ENCODE measurements at places on chromosomes 7 and 10.

DNA sequence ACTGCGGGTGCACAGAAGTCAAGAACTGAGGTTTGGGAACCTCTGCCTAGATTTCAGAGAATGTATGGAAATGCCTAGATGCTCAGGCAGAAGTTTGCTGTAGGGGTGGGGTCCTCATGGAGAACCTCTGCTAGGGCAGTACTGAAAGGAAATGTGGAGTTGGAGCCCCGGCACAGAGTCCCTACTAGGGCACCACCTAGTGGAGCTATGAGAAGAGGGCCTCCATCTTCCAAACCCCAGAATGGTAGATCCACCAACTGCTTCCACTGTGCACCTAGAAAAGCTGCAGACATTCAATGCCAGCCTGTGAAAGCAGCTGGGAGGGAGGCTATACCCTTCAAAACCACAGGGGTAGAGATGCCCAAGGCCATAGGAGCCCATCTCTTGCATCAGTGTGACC, 1336.0 kb upstream of the CELF2 start:
- no peak for DNase-seq

- no peak for DNase-seq
Measured at GRCh38 chr7:8296362-8296659, 34.3 kb upstream of the ICA1 start.

DNA sequence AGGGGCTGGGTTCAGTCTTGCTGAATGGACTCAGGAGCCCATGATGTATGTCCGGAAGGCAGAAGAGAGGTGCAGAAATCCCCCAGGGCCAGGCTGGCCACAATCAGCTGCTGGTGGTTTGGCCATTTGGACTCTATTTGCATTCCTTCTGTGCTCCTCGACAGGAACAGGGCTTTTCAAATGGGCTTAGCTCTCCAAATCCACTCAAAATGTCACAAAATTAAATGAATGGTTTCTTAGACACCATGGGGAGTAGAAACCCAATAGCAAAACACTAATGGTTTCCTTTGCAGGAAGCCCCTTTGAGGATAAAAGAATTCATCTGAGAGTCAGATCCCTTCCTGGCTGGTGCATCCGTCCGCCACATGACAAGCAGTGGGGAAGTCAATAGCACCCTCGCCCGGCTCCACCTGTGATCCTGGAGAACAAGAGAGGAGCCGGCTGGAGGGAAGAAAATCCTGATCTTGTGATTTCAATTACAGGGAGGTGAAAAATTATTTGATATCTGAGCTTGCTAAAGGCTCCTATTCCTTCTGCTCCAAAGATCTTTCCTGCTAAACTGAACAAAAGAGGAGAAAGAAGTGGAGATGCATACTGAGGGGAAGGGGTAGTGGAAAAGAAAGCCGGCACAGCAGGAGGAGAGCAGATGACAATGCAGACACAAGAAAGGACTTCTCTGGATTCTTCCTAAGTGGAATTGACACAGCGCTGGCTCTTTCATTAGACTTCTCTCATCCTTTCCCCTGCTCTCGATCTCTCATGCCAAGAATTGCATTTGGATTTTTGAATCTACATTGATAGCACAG, 190.7 kb downstream of the C7orf25 start:
- no peak for DNase-seq

- DNase-seq = no peak
Measured at GRCh38 chr7:47605816-47606575, 24.1 kb upstream of the TNS3 start.

GRCh38 chr10:43120929-43121314, 17.3 kb upstream of the CSGALNACT2 start:
- DNase-seq = peak; percentile 53

GRCh38 chr7:105353752-105354328, 34.9 kb downstream of the SRPK2 start:
- no peak for DNase-seq

DNA sequence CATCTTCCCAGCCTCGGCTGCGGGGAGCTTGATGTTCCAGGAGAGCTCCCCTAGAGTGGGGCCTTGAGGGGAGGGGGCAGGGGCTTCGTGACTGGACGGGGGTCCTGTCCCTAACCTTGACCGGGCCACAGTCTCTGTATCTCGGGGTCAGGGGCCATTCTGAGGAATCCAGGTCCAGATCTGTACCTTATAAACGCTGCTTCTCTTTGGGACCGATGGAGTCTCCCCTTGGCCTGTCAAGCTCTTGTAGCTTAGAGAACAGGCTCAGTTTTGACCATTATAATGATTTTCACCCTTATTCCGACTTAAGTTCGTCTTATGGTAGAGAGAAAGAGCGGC, 831 bp downstream of the ZKSCAN5 start:
- no peak for DNase-seq

DNA sequence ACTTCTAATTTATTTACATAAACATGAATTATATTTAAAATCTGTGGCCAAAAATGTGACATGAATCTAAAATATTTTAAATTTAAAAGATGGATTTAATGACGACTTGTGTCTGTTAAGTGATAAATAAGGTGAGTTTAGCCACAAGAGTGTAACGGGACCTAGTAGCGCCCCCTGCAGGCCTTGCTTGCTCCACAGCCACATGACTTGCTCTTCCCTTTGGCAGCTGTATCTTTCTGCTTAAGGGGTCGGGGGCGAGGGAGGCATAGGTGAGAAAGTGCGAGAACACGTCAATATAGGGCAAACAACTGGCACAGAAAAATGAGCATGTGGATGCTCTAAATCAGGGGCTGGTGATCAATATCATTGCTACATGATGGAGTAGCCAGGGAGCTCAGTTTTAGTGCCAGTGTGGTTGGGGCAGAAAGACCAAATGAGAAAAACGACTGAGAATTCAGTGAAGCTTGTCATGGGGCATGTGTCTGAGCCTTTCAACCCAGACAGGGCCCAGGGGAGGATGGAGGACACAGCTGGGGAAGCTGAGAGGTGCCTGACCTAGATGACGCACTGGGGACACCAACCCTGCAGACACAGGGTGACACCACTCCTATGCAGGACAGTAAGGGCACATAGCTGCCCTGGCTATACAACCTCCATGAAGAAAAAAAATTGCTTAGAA, 49.8 kb downstream of the PAXIP1 start:
- DNase-seq = peak; percentile 65

DNA sequence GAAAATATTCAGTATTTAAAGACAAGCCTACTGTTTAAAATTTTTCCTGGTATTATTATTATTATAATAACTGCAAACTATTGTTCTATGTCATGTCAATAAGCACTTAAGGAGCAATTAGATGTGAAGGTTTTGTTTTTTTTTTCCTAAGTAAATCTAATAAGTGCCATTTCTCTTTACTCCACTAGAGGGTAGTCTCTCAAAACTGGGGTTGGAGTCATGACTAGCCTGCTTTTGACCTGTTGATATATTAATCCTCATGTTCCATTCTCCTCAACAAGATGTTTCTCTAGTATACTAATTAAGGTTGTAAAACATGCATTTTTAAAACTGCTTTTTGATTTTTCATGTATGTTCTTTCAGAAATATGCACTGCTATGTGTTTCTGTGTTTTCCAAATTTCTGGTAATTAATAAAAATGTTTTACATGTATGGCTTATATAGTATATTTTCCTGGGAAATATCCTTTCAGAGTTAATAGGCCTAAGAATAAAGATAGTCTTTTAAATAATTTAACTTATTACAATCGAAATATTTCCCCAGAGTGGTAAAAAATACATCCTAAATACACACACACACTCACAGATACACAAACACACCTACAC, 1.0 kb upstream of the LRRN3 start:
- DNase-seq = no peak

GRCh38 chr7:31729195-31729804, 42.3 kb downstream of the PPP1R17 start:
- DNase-seq = no peak

GRCh38 chr10:112721080-112721698, 228.9 kb upstream of the TCF7L2 start:
- no peak for DNase-seq

GRCh38 chr10:74282151-74282847, 131.3 kb downstream of the ADK start:
- no peak for DNase-seq

DNA sequence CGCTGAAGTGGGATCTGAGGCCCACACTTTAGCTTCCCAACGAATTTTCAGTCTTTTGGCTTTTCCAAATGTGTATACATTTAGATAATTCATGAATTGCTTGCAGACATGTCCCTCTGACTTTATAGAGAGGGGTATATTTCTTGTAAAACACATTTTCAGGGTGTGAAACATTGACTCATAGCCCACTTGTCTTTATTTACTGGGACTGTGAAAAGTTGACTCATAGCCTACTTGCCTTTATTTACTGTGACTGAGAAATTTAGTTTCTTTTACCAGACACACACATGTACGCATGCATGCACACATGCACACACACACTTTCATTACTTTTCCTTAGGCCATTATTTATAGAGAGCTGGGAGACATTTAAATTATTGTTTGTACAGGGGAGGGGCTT, 79.1 kb downstream of the VTI1A start:
- DNase-seq = no peak

- DNase-seq = no peak
Measured at GRCh38 chr10:20065814-20066213, 249.6 kb downstream of the PLXDC2 start.

DNA sequence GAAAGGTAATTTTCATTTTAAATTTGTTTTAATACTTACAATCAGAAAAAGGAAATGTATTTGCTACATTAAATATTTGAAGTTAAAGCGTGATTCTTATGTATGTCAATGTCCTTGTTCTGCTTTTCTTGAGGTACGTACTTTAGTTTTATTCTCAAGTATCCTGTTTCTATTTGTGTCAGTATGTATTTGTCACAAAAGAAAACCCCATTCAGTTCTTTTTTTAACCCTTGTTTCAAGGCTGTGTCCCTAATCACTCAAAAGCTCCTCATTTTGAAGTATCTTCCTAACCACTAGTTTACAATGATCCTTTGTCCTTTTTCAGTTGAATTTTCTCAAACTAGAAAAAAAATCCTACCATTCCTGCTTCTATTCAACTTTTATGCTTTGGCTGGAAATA, 25.2 kb downstream of the NHLRC2 start:
- DNase-seq = no peak

- no peak for DNase-seq
Measured at GRCh38 chr7:32224276-32224675, 154.1 kb upstream of the PDE1C start.

DNA sequence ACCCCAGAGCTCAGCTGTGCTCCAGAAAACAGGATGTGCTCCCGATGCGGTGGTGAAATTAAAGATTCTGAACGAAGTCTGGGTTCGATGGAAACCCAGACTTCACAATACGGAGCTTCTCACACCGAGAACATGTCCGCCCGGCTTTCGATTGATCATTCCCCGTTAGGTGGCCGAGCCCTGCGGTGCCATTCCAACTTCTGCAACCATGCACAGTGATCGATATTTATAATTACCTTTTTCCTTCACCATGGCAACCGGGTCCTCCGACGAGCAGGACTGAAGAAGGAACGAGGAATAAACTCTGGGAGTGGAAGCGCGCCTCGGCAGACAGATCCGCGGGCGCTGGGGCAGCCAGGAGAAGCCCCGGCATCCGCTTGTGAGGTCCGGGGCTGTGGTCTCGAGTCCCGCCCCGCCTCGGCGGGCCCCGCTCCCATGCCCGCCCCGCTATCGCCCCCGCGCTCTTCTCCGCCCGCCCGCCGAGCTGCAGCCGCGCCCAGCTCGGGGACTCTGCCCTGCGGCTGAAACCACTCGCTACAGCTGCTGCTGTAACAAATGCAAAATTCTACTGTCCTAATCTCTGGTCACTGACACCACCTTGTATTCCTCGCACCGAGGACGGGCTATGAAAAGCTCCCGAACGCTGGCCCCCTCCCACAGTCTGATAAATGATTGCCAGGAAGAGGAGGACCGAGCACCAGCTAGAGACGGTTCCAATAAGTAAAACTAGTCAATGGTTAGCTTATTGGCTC, 26.2 kb downstream of the ABLIM1 start:
- DNase-seq = peak; percentile 14

- no peak for DNase-seq
Measured at GRCh38 chr7:130781346-130781745, 47.3 kb upstream of the KLF14 start.

DNA sequence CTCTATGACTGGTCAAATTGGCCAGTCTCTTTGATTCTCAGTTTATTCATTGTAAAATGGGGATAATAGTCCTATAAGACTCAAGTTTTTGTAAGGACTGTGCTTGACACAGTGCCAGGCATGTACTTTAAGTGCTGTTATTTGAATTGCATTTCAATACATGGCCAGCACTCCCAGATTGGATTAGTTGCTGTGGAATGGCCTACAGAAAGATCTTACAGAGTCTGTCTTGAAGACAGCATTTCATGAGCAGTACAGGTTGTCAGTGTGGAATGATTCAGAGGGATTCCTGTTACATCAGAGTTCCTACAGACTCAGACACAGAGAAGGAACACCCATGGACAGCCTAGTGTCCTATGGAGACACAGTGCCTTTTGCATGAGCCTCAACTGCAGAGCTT, 238.1 kb upstream of the BMPER start:
- no peak for DNase-seq

DNA sequence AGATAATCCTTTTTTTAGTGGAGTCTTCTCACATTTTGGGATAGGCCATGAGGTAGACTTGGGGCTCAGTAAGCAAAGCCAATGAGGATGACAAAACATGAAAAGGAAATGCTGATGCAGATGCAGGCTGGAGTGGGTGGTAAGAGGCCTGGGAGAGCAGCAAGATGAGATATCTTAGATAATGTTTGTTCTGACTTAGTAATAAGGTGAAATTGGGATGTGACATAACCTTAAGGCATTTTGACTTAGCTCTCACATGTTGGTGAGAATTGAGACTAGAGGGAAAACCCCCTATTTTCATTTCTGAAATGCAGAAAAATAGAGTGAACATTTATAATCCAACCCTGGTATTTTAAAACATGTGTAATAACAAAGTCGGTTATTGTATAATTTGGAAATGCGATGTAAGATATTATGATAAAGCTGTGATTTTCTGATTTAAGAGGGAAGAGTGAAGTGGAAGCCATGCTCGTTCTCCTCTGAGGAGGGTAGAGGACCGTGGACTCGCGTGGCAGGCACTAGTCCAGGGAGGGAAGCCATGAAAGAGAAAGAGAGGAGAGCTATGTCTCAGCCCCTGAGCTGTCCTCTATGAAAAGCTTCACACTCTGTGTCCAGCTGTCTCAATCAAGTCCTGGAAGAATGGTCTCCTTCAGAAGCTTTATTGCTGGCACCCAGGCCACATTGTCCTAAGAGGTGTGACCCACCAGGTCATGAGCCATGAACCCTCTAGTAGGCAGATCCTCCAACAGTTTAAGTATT, 57.3 kb downstream of the ST7 start:
- DNase-seq = peak; percentile 14

- no peak for DNase-seq
Measured at GRCh38 chr7:18995811-18996426, 121.5 kb downstream of the TWIST1 start.
